ENCODE measurements at places on chromosomes 1 and 21.

- ATAC-seq: no peak
Measured at GRCh38 chr1:150511551-150511950, 3.6 kb downstream of the ECM1 start.

- no peak for ATAC-seq
Measured at GRCh38 chr1:204032642-204033235, 40.2 kb upstream of the SOX13 start.

DNA sequence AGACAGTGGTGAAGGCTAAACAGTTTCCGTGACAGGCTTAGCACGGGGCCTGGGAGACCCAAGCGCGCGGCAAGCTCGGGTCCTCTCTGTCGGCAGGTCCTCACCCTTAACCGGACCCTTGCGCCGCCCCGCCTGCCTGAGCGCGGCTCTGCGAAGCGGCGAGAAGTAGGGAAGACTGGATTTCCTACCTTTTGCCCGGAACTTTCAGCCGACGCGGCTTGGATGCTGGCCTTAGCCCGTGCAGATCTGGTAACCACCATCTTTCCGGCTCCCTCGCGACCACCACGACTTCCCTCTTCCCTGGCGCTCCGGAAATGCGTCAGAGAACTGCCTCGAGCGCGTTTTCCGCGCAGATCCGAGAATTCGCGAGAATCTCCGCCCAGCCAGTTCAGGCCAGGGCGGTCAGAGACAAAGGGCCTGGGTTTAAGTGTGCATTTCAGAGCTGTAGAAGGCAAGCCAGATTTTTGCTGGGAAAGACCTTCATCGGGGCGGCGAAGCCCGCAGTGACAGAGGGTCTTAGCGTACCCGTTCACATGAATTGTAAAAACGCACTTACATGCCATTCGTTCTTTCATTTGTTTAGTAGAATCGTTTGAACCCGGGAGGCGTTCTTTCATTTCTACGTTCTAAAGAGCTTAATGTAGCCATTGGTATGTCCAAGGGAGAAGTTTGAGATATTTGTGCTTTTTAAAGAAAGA is at the start of gene DNTTIP2:
Gene DNTTIP2, minus strand, starts transcription at position 318 of the 698 bp plus-strand sequence. Its CDS starts 58 bp downstream, at position 260.
- peak; percentile 98 for ATAC-seq

DNA sequence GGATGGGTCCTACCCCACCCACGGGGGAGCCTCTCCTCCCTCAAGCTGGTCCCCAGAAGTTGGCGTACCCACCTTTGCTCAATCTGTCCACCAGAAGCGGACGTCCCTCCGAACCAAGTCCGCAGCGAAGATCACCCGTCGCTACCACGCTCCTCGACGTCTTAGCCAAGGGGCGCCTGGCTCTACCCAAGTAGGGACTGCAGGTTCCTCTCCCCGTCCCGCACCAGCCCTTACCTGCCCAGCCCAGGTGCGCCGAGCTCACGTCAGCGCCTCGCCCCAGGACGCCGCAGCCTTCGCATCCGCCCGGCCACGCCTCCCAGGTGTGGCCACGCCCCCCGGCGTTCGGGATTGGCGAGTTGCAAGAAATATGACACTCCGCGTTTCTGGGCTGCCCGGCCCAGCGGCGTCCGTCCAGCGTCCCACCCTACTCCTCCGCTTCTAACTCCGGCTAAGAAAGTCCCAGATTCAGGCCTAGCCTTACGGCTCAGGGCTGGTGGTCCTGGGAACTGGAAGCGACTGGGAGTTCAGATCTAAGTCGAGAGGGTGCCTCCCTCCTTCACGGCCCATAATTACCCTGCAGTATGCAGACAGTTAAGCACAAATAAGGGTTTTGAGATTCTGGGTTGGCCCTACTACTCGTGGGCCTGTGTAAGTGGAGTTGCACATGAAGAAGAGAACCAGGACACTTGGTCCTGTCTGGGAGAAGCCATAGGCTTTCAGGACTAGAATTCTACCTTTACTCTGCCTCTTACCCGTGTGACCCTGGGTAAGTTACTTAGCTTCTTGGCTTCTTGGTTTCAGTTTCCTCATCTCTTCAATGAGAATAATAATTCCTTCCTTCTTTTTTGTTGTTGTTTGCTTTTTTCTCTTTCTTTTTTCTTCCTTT is at the start of gene IRF6:
Gene IRF6, minus strand, starts transcription at position 268 of the 886 bp plus-strand sequence. CDS start 4,729 bp downstream, outside the sequence.
- ATAC-seq: peak; percentile 92

DNA sequence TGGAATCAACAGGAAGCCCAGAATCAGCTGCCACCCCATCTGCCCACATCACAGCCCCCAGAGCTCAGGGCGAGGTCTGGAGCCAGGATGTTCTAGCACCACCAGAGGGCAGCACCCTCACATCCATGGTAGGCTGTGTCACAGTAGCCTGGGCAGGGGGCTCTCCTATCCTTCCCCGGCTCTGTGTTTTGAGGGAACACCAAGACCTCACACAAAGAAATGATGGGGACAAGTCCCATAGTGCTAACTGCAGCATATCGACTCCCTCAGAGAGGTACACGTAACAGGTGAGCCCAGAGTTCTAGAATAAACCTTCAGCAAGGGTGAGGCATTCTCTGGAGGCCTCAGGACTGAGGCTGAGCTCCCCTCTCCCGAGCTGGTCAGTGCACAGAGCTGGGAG is 2.3 kb upstream of the KCNC4 start:
- peak; percentile 43 for ATAC-seq
